Stimulated activated CD8-positive, alpha-beta memory T cell treated with anti-CD3 and anti-CD28 coated beads, Interleukin-4, amount 100 ng/mL, for 1 hour (primary cell): ENCODE measurements at places on chromosomes 5 and 9.
A peak's percentile ranks its signal among the peaks of the same experiment; 100 is the strongest.

DNA sequence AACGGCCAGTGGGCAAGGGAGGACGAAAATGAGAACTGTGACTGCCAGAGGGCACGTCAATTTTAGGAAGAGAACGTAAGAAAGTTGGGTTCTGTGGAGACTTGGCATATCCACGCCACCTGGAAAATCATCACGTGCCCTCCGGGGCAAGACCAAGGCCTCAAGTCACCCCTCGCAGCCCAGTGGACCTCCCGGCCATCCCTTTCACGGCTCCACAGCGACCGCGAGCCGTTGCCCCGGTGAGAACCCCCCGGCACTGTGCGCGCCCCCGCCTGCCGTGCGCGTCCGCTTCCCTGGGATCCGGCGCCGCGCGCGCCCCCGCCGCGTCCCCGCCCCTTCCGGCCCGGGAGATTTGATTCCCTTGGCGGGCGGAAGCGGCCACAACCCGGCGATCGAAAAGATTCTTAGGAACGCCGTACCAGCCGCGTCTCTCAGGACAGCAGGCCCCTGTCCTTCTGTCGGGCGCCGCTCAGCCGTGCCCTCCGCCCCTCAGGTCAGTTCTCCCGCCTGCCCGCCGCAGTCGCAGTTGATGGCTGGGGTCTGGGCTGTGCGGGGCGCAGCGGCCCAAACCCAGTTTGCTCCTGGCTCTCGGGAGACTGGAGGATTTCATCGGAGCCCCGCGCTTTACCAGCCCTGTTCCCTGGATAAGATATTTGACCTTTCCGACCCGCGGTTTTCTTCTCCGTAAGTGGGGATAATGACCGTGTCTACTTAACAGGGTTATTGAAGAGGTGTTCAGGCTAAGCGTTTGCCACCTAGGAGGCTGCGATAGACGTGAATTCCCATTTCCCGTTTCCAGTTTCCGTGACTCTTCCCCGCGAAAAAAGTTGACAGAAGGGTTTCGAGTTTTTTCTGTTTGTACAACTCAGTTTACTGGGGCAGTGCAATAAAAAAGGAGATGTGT is at the start of gene MELK:
Gene MELK (plus strand): TSS at position 381 of the 904 bp plus-strand sequence. CDS start 8,787 bp downstream, outside the sequence.
- DNase-seq = peak; percentile 63

GRCh38 chr9:34994900-34995669 is 5.5 kb downstream of the DNAJB5 start:
- DNase-seq = no peak

DNA sequence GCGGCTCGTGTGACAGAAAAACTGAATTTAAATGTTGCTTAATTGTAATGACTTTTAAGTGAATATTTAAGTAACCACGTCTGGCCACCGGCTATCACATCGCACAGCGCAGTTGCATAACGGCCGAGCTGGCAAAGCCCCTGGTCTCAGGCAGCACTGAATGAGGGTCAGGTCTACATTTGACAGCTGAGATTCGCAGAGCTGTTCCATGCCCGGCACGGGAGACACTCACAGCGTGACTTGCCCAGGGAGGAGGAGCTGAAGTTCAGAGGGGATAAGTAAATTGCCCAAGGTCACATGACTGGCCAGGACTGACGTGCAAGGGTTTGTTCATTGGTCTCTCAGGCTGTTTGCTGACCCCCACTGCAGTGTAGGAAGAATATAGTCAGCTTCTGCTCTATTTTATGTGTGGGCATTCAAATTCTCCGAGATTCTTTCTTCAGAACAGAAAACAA is 17.4 kb upstream of the COL5A1 start:
- DNase-seq = no peak

DNA sequence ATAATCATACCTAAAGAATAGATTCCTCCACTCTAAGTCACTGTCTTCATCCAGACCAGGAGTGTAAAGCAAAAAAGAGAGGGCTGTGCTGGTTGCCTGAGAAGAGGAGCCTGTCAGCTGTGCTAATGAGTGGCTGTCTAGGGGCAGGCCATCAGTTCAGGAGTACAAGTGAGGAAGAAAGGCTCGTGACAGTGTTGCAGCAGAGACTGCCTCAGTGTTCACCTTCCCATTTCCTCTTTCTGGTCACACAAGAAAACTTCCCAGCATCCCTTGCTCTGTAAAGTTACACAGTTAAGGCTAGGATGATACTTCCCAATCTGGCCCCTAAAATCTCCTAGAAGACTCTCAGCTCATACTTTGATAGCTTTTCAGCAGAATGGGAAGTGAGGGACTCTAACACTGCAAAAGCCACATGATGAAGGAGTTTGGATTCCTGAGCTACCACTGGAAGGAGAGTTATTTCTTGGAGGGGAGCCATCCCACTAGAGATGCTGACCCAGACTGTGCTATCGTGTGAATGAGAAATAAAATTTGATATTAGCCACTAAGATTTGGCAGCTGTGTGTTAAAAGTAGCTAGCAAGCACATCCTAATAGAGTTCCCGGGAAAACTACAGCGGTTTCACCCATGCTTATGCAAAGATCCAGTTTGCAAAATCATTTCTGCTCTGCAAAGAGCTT is 67.1 kb downstream of the ADAMTS12 start:
- no peak for DNase-seq

GRCh38 chr5:14935341-14935740 is 63.8 kb upstream of the ANKH start:
- no peak for DNase-seq

- no peak for DNase-seq
Observed at GRCh38 chr5:174571662-174572397, 152.6 kb upstream of the MSX2 start.

DNA sequence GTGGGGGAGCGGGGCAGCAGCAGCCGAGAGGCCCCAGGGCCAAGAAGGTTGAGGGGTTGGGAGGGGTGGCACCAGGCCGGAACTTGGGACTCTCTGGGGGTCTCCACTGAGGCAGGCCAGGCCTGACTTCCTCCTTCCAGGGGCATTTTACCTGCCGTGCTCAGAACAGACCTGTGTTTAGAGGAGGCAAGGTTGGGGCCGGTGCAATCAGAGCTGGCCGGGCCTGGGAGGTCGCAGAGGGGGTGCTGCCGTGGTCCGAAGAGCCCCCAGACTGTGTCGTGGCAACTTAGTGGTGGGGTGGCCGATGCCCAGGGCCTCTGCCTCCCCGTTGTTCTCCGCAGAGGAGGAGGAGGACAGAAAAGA is 21.8 kb downstream of the GLT6D1 start:
- DNase-seq = no peak

GRCh38 chr9:4826417-4827166 is 33.8 kb downstream of the RCL1 start:
- DNase-seq = no peak

- no peak for DNase-seq
Observed at GRCh38 chr9:90024823-90025222, 420.0 kb downstream of the GADD45G start.

DNA sequence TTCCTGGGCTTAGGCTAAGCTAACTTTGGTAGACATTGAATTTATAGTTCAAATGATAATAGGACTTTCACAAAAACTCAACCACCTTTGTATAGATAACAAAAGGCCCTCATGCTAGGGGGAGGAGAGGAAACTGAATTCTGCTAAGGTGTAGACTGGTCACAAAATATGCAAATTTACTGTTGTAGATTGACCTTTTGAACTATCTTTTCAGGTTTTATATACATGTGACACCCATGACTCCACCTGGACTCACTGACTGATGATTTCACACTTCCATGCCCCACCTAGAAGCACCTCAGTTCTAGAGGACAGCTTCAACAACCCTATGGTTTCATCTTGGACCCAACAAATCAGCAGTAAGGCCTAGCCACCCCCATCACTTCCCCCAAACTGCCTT is 165.7 kb downstream of the CEMIP2 start:
- no peak for DNase-seq

DNA sequence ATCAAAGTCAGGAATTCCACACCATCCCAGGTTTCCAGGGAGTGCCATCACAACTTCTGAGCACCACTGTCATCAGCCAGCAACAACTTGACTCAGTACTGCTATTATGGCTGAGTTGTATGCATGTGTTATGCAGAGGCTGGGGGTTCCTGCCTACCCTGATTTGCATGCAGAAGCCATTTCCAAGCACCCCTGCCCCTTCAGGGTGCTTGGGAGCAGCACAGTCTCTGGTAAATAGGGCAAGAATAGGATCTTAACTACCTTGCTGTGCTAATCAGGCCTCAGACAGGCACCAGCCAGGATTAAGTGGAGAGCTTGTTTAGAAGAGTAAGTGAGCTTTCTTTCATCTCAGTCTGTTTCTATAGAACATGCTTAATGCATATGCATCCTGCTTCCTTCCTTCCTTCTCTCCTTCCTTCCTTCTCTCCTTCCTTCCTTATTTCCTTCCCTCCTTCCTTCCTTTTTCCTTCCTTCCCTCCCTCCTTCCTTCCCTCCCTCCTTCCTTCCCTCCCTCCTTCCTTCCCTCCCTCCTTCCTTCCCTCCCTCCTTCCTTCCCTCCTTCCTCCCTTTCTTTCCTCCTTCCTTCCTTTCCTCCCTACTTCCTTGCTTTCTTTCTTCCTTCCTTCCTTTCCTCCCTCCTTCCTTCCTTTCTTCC is 175.7 kb downstream of the FRMD3 start:
- DNase-seq = no peak

GRCh38 chr9:8633784-8634183 is 834.2 kb upstream of the DMAC1 start:
- DNase-seq = no peak

DNA sequence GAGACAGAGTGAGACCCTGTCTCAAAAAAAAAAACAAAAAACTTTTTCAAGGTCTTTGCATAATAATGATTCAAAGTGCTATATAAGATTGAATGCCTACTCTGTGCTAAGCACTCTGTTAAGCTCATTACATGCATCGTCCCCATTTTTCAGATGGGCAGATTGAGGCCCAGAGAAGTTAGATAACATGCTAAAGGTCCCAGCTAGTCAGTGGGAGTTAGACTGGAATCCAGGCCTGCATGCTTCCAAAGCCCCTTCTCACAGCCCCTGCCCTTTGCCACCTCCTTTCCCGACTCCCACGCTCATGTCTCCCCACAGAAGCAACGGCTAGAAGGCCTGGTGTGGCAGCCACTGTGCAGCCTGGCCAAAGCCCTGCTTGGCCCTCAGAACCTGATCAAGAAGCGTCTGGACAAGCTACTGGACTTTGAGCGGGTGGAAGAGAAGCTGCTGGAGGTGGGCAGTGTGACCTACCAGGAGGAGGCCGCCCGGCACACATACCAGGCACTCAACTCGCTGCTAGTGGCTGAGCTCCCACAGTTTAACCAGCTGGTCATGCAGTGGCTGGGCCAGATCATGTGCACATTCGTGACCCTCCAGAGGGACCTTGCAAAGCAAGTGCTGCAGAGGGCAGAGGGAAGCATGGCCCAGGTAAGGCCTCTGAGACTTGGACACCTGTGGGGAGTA is 40.3 kb downstream of the ARHGEF37 start:
- DNase-seq = no peak

GRCh38 chr5:4855880-4856279 is 284.2 kb upstream of the ADAMTS16 start:
- DNase-seq = no peak

DNA sequence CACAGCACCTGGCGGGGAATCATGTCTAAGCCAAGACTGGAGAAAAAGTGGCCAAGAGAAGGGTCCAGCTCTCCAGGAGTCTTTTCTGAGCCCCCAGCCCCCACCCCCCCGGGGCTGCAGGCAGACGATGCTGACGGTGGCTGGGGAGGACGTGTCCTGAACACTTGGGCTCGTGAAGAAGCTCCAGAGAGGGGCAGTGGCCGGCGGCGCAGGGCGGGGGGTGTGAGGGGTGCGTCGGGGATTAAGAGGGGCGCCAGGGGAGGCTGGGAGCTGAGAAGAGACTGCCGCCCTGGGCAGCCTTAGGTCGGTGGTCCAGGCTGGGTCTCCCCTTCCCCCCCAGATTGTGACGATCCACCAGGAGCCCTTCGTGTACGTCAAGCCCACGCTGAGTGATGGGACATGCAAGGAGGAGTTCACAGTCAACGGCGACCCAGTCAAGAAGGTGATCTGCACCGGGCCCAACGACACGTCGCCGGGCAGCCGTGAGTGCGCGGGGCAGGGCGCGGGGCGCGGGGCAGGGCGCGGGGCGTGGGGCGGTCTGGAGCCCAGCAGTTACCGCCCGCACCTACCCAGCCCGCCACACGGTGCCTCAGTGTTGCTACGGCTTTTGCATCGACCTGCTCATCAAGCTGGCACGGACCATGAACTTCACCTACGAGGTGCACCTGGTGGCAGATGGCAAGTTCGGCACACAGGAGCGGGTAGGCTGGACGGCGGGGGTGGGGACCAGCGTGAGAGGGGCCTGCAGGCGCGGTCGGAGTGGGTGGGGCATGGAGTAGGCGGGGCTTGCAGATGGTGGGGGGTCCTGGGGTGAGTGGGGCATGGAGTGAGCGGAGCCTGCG is 8.9 kb downstream of the LRRC26 start:
- no peak for DNase-seq

DNA sequence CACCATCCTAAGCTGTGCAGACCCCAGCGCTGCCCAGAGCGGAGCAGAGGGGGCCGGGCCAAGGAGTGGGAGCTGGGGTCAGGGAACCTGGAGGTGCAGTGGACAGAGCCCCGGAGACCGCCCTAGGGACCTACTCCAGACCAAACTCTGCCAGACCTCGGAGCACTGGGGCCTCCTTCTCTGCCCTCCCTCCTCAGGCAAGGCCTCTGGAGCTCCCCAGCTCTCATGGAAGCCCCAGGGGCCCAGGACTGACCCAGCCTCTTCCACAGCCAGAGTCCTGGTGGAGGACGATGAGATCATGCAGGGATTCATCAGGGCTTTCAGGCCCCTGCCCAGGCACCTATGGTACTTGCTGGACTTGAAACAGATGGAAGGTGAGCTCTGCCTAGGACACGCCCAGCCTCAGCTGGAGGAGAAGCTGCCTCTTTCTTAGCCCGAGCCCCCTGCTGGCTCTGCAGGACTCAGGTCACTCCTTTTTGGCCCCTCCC is 3.6 kb downstream of the PAEP start:
- no peak for DNase-seq

DNA sequence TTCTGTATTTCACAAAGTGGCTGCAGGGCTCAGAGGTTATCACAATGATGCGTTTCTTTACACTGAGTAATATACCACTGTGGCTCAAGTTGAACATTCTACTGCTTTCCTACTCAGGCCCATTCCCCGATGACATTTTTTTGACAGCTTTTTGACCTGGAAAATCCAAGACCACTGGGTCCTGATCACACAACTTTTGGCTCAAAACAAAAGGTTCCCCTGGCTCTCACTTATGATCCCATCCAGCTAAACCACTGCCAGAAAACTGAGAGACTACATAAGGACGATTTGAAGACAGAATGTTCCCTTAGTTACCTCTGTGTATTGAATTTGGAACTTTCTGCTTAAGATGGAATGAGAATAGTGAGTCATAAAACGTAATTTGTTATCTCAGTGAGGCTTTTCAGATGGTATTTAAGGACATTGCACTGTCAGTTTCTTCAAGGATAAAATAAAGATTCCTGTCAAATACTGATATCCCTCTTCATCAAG is 78.0 kb upstream of the FBXL7 start:
- DNase-seq = no peak

DNA sequence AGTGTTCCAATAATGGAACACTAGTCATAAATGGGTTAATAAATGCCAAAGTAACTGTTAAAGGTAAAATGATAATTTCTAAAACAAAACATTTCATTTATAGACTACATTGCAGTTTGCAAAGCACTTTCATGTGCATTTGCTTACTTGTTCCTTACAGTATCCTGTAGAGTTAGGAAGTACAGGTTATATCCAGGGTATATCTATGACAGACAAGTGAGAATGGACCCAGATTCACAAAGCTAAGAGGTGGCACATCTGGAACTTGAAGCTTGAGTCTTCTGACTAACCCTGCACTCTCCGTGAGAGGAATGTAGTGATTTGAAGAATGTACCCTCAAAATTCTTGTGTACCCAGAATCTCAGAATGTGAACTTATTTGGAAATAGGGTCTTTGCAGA is 121.4 kb downstream of the FER start:
- no peak for DNase-seq
